ENCODE measurements at places on chromosomes 5 and 9. TPM values are rescaled to one million over a fixed set of nuclear protein-coding genes. Genes with fewer than 3 reads are reported as not detected.

DNA sequence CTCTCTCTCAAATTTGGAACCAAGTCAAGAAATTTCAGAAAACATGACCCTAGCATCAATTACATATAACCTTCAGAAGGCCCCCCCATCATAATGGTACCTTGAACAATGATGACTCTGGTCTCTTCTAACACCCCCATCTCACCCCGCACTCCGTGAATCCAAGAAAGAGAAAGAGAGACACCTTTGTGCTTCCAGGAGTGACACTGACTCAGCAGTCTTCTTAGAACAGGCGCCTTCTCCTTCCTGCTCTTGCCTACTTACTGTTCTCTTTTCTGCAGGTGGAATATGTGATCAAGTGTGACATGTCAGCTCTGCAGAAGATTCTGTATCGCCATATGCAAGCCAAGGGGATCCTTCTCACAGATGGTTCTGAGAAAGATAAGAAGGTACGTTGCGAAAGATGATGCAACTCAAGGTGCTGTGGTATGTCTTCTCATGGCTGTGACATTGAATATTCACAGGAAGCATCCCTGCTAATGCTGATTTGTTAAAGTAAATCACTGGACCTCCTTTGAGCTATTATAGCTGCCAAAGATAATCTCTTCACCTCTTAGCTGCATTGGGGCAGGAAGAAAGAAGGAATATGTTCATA is 81.3 kb downstream of the SMARCA2 start:
- DNase-seq = no peak

DNA sequence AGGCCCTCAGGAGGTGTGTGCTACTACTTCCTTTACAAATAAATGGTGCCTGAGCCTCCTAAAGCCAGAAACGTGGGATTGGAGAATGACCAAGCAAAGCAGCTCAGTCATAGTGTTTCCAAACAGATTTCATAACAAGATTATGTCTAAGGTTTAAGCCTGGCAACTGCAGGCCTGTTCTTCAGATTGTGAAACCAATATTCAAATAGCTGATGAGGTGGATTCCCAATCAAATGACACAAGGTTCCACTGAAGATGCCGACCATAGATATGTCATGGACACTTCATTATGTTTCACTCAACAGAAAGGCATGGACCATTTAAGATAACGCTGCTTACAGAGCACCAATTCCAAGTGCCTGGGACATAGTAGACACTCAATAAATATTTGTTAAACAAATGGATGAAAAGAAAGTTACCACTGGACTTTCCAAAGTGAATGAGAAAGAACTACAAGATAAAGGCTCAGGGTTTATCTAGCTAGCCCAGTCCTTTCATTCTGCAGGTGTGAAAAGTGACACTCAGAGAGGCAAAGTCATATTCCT is 189.5 kb downstream of the ACTL7B start:
- DNase-seq = no peak

DNA sequence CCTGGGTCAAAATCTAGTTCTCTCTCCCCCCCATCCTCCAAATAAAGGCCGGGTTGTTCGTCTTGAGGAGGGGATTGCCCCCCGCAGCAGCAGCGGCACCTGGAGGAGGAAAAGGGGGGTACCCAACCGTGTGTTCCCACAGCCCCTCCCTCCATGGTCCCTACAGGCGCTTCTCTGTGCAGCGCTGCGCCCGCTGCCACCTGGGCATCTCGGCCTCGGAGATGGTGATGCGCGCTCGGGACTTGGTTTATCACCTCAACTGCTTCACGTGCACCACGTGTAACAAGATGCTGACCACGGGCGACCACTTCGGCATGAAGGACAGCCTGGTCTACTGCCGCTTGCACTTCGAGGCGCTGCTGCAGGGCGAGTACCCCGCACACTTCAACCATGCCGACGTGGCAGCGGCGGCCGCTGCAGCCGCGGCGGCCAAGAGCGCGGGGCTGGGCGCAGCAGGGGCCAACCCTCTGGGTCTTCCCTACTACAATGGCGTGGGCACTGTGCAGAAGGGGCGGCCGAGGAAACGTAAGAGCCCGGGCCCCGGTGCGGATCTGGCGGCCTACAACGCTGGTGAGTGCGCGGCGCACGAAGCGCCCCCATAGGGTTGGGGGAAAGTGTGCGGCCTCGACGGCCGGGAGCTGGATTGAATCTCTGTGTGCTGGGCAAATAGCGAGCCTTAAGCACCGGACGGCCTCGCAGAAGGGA is 3.5 kb downstream of the LHX2 start:
- no peak for DNase-seq

DNA sequence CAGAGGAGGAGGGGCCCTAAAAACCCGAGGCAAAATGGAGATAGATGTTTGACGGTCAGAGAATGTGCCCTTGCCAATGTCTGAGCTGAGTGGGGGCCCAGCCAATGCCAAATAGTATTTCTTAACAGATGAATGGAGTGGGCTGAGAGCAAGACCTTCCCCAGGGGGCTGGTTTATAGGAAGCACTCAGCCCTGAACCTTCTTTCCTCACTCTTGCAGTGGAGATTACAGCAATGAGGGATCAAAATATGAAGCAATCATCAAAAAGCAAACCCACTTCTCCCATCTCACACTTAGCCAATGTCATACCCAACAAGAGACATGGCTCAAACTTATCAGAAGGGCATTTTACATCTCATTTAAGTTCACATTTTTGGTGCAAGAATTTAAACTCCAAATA is 350.3 kb downstream of the GADD45G start:
- DNase-seq = no peak

Gene LCN2
- 2.2 TPM for total RNA-seq

DNA sequence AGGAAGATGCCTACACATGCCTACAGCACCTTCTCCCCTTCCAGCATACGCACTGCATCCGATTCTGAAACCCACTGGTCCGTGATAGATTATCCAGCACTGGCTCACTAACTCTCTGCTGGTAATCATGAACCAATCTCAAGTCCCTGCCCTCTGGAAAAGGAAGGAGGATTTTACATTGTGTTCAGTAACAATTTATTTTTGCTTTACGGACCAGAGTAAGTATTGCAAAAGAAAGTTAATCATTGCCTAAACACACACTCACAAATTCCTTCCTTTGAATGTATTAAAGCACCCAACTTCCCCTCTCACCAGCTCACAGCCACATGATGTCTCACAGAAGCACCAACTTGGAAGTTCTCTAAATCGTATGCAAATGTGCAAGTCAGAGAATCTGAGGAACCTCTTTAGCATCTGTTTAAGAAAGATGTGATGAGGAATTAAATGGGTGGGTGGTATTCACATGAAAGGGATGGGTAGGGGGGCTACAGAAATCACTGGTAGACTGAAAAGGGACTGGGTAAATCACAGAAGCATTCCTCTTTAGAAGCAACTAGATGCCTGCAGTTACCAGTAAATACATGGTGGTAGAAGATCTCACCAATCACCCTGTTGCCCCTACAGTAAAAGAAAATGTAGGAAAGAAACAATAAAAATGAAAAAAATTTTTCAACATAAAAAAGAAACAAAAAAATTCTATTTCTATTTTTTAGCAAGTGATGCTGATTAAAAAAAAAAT is 8.4 kb downstream of the GNAQ start:
- peak; percentile 93 for DNase-seq

DNA sequence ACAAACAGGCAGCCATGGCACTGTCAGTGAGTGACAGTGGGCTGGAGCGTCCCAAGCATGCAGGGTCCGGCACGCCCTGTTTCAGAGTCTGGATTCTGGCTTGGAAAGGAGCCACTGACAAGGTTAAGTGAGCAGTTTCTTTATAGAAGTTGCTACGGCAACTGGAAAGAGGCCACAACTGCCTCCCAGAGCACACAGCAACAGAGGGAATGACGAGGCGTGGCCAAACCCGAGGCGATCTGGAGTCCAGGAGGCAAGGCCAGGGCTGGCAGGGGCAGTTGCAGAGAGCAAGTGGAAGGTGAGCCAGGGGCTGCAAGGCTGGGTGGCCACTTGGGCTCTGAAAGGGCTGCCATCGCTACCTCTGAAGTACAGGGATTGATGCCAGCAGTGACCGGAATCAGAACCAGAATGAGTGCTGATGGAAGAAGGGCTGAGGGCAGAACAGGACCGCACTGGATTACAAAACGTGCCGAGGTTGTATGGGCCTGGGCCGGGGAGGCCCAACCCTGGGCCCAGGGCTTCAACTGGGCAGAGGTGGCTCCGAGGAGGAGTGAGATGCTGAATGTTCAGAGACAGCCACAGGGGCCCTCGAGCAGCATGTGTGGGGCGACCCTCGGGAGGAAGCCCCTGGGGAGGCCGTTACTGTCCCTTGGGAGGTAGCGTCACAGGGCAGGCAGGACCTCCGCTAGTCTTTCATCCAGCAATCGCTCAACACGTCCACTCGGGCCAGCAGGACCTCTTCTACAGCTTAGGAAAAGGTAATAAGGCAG is 4.6 kb downstream of the MRPL41 start:
- DNase-seq = peak; percentile 62

- no peak for DNase-seq
These were observed 81.6 kb downstream of the PPP2R2B start for GRCh38 chr5:146796911-146797310.

Gene CDC20B
- not detected for total RNA-seq

Gene CEP72
- 4.4 TPM for total RNA-seq

DNA sequence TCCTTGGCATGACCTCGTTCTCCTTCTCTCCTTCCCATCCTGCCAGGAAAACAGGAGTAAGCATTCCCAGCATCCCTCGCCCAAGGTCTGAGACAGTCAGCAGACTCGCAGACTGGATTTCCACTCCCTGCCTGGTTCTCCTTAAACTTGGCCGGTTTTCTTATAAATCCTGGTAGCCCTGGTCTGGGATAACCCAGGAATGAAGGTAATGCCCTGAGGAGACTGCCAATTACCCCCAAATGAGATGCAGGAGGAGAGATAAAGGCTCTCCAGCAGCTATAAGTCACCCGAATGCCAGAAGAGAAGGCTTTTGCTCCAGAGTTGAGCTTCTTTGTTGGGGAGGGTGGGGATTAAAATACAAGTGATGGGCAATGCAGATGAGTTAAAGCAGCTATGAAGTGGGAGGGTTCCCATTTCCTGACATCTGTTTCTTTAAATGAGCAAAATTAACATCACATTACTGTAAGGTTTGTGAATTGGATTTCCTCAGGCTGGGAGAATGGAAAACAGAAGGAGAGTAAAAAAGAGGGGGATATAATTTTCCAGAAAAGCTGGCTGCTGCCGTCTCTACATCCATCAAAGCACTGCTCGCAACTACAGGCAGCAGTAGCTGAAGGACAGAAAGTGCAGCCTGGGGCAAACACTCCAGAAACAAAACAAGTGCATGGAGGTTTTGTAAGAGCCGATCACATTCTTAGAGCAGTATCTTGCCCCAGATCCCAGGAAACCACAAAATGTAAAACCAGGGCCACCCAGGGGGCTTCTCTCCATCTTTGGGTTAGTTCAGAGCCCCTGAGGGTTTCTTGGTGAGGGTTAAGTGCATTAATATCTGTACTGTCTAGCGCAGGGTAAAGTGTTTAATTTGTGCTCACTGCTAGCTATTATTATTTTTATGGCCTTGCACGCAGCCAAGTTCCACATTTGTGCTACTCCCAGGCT is 177.6 kb upstream of the PANK3 start:
- DNase-seq = no peak

- no peak for DNase-seq
These were observed 280.4 kb downstream of the PBX3 start for GRCh38 chr9:126027566-126027965.

Gene PCDHGC3
- 15.4 TPM for total RNA-seq

Gene IFNB1
- not detected for total RNA-seq

- DNase-seq = no peak
These were observed 20.6 kb downstream of the PGGT1B start for GRCh38 chr5:115241881-115242642.

Gene CDH6
- total RNA-seq = 76.6 TPM

Gene SSBP2
- total RNA-seq = 1.2 TPM

- no peak for DNase-seq
These were observed 347.3 kb downstream of the CDH12 start for GRCh38 chr5:22505891-22506290.

Gene AFAP1L1
- total RNA-seq = 3.6 TPM

DNA sequence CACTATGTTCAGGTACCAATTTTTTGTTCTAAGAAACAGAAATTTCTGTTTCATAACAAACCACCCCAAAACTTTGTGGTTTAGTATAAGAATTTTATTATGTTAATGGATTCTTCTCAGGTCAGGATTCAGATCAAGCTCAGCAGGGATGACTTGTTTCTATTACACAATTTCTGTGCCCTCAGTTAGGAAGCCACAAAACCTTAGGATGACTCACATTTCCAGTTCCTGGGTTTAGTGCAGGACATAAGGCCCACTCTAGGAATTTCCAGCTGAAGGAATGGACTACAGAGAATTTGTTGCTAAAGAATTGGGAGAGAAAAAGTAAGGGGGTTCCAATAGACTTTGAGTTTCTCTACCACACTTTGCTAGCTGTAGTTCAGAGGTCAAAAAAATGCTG is 629.3 kb downstream of the ANXA1 start:
- peak; percentile 1 for DNase-seq

- no peak for DNase-seq
These were observed 20.1 kb downstream of the PDE6A start for GRCh38 chr5:149924486-149924885.

Gene CBY3
- not detected for total RNA-seq

- DNase-seq = peak; percentile 29
These were observed 176.8 kb downstream of the FER start for GRCh38 chr5:108924457-108924961.

- no peak for DNase-seq
These were observed 5.9 kb downstream of the MGAT4B start for GRCh38 chr5:179800696-179801201.

Gene STKLD1
- 0.17 TPM for total RNA-seq

- peak; percentile 39 for DNase-seq
These were observed 8.6 kb downstream of the SPINK1 start for GRCh38 chr5:147822686-147823491.

DNA sequence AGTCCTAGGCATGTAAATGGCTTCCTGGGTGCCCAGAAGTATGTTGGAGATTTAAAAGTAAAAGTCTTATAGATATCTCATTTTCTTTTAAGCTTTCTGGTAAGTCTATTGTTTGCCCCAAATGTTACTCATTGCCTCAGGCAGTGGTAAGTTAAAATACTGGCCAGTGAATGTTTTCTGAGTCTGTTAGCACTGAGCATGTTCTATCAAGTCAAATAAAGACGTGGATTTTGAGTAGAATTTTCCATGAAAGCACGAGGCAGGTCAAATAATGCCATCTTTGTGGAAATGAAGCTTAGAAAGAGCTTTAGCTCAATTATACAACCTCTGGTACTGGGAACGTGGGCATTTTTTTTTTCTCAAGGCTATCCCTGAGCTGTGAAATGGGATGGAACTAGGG is 651.3 kb upstream of the ACO1 start:
- DNase-seq = no peak

Gene OTP
- not detected for total RNA-seq

GRCh38 chr5:55667938-55668337 is 44.2 kb downstream of the SLC38A9 start:
- no peak for DNase-seq

GRCh38 chr5:115366223-115366622 is 69.8 kb upstream of the CCDC112 start:
- DNase-seq = peak; percentile 73

DNA sequence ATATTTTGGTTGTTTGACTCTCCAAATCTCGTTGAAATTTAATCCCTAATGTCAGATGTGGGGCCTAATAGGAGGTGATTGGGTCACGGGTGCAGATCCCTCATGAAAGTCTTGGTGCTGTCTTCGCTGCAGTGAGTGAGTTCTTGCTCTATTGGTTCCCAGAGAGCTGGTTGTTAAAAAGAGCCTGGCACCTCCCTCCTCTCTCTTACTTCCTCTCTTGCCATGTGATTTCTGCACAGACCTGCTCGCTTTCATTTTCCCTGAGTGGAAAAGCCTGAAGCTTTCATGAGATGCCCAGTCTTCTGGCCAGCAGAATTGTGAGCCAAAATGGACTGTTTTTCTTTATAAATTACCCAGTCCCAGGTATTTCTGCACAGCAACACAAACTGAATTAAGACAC is 221.6 kb downstream of the MAT2B start:
- no peak for DNase-seq

Gene PFN3
- total RNA-seq = not detected

Gene TEX48
- not detected for total RNA-seq

Data from Caki2 (cell line).